GM18507 (cell line): ENCODE measurements at places on chromosomes 6 and 20.
A peak's percentile ranks its signal among the peaks of the same experiment; 100 is the strongest.

- DNase-seq = no peak
Observed at GRCh38 chr6:82608781-82609180, 245.2 kb downstream of the TPBG start.

DNA sequence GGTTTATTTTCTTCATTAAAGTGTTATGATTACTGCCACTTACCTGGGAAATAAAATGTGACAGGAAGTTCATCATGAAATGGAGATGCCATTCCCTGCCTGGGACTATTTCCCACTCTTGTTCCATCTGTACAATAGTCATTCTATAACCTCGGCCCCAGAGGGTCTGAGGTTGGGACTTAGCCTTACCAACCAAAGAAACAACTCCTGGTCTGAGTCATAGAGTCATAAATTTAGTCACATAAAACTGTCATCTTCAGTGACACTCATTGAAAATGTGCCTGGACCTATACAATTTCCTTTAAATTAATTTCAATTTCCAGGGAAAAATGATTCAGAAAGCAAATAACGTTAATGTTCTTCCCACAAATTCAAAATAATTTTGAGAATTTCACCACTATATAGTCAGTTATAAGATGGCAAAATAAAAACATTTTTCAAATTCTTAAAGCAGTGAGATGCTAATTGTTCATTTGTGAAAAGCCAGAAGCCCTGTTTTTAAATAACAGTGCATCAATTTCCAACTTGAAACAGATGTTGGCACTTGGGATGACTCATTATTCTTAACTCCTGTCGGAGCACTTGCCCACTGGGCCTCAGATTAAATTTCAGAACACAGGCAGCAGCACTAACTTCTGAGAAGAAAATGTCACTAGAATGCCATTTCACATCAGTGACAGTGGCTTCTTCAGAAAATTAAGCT is 201.2 kb upstream of the SMLR1 start:
- peak; percentile 4 for DNase-seq

GRCh38 chr6:154619146-154619545 is 108.7 kb upstream of the CNKSR3 start:
- DNase-seq = no peak

DNA sequence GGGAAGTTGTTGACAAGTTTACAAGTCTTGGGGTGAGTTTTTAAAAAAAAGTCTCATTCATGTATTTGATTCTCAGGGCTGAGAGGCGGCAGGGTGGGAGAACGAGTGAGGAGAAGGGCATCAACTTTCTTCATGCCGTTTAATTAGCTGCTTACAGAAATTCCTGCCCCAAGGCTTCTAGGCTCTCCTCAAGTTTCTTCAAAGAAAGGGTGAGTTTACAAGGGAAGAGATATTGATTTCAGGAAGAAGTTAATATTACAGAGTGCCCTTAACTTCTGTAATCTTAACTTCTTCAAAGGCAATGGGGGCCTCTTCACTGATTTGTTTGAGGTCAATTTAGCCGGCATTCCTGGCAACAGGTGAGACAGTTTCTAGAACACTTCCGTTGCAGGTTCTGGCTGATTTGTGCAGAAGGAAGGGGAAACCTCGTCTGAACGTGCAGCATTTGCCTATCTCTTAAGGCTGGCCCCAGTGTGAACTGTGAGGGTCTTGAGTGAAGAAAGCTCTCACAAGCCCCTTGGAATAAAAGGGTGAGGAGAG is 3.4 kb upstream of the COL12A1 start:
- DNase-seq = no peak

DNA sequence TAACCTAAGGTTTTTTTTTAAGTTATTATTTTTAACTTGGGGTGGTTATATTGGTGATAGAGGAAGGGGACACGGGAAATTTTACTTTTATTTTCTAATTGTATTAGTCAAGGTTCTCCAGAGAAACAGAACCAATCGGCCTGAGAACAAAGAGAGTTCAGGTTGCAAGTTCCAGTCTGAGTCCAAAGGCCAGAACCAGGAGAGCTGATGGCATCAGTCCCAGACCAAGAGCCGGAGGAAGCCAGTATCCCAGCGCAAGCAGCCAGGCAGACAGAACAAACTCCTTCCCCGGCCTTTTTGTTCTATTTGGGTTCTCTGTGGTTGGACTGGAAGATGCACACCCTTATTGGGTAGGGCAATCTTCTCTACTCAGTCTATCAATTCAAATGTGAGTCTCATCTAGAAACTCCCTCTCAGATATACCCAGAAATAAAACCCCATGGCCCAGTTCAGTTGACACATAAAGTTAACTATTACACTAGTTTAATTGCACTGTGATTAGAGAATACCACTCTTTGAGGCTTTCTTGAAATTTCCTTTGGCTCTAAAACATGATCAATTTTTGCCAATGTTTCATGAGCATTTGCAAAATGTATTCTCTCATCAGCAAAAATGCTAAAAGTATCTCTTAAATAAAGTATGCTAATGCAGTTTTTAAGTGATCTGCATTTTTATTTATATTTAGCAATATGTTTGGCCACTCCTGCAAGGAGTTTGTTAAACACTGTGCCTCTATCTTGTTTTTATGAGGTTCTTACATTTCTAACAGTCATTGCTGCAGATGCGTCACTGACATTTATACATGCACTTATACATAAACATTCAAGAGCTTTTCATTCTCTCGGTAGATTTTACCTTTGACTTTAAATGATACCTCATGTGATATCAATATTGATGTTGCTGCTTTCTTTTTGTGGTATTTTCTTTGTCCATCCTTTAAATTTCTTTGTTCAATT is 103.2 kb upstream of the SSTR4 start:
- no peak for DNase-seq

GRCh38 chr6:41579088-41579610 is 33.0 kb downstream of the FOXP4 start:
- no peak for DNase-seq

- no peak for DNase-seq
Observed at GRCh38 chr20:3843490-3843889, 3.1 kb upstream of the MAVS start.

GRCh38 chr20:51255417-51255816 is 232.5 kb upstream of the KCNG1 start:
- no peak for DNase-seq

DNA sequence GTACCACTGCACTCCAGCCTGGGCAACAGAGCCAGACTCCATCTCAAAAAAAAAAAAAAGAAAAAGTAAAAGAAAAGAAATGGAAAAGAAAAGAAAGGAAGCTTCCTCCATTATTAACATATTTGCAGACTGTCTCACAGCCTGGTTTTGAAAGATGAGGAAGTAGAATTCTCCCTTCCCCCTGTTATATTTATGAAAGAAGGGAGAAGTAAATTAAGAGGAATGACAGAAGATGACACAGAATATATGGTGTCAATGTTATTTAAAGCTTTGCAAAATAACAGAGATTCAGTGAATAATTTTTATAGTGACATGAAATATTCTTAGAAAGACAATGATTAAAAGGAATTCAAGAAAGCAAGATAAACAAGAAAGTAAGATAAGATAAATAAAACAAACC is 83.7 kb upstream of the PRSS16 start:
- DNase-seq = no peak

- DNase-seq = no peak
Observed at GRCh38 chr6:25590986-25591385, 61.0 kb upstream of the SCGN start.

DNA sequence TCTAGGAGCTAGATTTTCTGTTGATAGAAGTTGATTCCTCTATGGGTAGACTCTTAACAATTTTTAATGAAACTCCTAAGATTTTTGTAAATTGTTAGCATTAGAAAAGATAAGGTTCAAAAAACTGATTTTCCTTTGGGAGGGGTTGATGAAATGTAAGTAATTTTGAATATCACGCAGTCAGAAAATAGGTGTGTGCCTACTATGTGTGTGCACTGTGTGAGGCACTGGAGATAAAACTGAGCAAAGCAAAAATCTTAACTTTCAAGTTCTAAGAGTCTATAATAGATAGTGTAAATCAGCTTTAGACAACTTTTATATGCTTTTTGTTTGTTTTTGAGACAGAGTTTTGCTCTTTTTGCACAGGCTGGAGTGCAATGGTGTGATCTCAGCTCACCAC is 53.3 kb downstream of the FAM217A start:
- no peak for DNase-seq

- no peak for DNase-seq
Observed at GRCh38 chr20:35339636-35340035, 47.4 kb upstream of the FAM83C start.

DNA sequence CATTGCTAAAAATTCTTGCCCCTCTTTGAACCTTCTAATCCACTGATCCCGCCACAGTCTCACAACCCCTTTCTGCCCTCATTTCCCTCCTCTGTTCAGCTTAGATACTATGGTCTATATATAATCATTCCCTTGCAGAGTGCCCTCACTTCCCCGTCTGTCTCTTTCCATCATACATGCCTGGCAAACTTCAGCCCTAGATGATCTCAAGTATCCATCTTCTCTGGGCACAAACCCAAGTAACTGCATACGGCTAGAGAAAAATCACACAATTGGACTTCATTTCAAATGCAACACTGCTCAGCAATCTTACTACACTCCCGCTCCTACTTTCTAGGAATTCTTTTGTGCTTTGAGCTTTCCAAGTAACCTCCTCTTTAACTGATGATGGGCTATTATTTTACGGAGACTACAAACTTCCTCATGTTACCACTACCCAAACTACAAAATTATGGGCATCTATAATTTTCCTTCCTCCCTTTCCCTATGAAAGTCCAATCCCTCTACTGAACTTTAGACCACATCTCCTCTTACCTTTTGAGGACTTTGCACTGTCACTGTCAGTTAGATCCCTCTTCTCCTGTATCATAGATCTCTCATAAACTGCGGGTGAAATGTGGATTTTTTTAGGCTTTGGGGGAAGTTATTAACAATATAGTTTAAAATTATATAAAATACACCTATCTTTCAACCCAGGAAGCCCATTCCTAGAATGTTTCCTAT is 135.6 kb downstream of the BTBD9 start:
- DNase-seq = no peak

GRCh38 chr6:166003569-166003968 is 164.1 kb downstream of the TBXT start:
- DNase-seq = no peak

DNA sequence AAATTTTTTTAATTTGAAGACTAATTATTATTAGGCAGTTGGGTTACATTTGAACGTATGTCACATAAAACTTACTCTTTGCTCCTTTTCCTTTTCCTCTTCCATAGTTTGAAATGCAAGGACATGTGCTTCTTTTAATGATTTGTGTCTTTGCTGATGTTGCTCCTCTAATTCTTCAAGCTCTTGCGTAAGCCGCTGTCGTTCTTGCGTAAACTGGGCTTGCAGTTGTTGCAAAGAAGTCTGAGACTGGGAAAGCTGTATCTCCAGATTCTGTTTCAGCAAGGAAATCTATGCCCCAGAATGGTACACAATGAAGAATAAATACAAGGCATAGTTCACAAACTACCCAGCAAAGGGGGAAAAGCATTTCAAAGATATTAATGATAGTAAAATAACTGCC is 45.1 kb upstream of the MCM9 start:
- no peak for DNase-seq

- DNase-seq = no peak
Observed at GRCh38 chr6:152969688-152970418, 13.0 kb downstream of the FBXO5 start.

DNA sequence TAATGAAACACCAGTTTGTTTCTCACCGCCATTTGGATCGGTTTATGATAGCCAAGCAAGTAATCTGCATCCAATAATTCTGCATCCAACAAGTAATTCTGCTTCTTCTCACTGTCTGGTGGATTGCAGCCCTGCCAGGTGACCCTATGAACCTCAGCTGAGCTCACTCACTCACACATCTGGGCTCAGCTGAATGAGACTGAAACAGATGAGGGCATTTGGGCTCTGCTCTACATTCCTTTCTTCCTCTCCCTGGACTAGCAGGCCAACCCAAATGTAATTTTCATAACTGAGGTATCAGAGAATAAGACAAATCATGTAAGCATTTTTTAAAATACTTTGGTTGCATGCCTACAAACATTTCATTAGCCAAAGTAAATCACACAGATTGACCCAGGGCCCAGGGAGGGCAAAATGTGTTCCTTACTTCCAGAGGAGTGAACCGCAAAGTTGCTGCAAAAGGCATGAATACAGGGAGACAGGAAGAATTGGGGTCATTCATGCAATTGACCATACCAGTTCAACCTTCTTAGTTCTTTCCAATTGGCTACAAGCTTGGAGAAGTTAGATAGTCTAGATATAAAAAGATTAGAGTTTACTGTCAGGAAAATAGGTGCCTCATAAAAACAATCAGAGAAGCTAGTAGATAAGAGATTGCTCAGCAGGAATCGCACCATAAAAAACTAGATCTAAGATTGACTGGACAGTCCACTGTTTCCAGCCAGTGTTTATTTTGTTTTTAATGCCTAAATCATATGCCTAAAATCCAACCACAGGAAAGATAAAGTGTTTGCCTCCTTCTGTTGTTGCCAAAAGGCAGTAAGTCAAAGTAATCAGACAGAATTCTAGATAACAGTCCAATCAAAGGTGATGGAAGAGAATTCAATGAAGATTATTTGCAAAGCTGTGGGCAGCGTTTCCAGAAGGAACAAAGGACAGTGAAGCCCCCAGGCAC is 43.7 kb downstream of the CBLN4 start:
- DNase-seq = no peak

GRCh38 chr6:10511477-10511876 is 9.7 kb upstream of the GCNT2 start:
- DNase-seq = no peak

- DNase-seq = peak; percentile 45
Observed at GRCh38 chr20:5844063-5844681, 94.0 kb downstream of the SHLD1 start.

GRCh38 chr6:170260686-170261085 is 30.2 kb downstream of the DLL1 start:
- no peak for DNase-seq

DNA sequence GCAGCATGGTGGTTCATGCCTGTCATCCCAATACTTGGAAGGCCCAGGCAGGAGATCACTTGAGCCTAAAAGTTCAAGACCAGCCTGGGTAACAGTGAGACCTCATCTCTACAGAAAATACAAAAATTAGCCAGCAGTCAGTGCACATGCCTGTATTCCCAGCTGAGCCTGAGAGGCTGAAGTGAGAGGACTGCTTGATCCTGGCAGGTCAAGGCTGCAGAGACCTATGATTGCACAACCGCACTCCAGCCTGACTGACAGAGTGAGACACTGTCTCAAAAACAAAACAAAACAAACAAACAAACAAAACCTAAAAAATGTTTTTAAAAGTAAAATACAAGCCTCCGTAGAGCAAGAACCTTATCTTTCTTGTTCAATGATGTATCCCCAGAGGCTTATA is 6.0 kb downstream of the CEP85L start:
- no peak for DNase-seq
